Lung microvascular endothelial cell (primary cell): ENCODE measurements at places on chromosomes 7 and 10. TPM values are rescaled to one million over a fixed set of nuclear protein-coding genes. Genes with fewer than 3 reads are reported as not detected.

Gene LIPA
- total RNA-seq: 43.2 and 54.4 TPM in 2 replicates

GRCh38 chr10:26662864-26663263, 34.6 kb upstream of the PDSS1 start:
- no peak for DNase-seq

Gene SPDYE2B
- not detected in 2 replicates for total RNA-seq

DNA sequence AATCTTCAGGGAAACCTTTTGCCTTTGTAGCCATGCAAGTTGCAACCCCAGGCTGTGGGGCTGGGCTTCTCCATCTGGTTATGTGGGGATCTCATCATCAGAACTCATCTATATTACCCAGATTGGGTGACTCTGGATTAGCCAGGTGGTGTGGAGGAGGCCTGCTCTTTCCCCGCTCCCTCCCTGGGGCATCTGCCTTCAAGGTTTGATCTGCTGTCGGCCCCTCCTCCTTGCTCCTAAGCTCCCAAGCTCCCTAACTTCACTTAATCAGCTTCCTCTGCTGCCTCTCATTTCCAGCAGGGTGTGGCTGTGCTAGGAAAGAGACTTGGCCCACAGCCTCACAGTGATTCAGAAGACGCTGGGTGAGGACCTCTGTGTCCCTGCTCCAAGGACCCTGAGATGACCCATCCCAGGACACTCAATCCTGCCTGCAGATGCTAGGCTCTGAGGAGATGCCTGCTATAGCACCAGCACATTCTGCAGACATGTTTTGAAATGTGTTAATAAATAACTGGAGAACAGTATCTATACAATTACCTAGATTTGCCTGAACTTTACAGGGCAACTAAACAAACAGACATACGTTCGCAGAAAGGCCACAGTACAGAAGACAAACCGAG, 392.1 kb upstream of the PODXL start:
- DNase-seq: no peak

Gene DOCK4
- total RNA-seq: 57.1 and 58.6 TPM in 2 replicates

DNA sequence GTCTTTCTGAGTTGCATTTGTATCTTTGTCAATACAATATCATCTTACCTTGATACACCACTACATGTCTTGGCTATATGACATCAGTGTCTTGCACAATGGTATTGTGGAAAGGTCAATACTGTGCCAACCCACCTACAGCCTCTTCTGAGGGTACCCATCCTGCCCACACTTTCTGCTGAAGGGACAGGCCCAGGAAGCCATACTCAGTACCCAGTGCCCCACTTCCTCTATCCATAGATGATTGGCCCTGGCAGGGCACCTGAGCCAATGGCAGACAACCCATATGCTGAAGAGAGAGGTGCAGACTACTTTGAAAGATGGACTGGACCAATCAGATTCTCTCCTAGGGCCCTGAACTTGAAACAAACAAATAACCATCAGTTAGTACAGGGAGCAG, 152.0 kb upstream of the ADO start:
- no peak for DNase-seq

- peak; percentile 50 for DNase-seq
Observed at GRCh38 chr7:48096273-48096672, 7.2 kb downstream of the UPP1 start.

Gene BTBD16
- under 0.01 TPM in 1 of 2 replicates, not detected in the other for total RNA-seq

- no peak for DNase-seq
Observed at GRCh38 chr7:124462249-124462648, 303.3 kb downstream of the GPR37 start.

DNA sequence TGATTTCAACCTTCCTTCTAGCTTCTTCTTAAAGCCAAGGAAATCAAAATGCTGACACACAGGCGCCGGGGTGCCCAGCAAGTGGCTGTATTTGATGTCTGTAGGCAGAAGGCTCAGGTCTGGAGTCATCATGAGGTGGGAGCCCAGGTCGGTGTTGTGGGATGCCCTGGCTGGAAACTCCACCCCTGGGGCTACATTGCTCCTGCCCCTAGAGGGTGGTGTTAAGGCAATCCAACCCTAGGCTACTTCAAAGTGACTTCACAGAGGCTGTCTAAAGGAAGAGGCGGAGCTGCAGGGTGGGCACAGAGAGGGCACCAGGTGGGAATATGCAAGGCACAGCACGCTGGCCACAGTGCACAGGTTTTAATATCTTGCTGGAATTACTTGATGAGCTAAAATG, 200.9 kb downstream of the ADAM12 start:
- no peak for DNase-seq
